C1 segment of cervical spinal cord (tissue), 14 donors: ENCODE measurements at places on chromosomes 16 and 17.

- DNase-seq: no peak
These were observed 89.2 kb upstream of the CDC42EP4 start for GRCh38 chr17:73400915-73401545.

- DNase-seq: no peak
These were observed 9.7 kb downstream of the ENPP7 start for GRCh38 chr17:79740413-79740812.

GRCh38 chr16:1929578-1930337 is 11.5 kb upstream of the HS3ST6 start:
- peak; percentile 70 for DNase-seq

- no peak for DNase-seq
These were observed 13.9 kb upstream of the CSNK2A2 start for GRCh38 chr16:58211846-58212245.

DNA sequence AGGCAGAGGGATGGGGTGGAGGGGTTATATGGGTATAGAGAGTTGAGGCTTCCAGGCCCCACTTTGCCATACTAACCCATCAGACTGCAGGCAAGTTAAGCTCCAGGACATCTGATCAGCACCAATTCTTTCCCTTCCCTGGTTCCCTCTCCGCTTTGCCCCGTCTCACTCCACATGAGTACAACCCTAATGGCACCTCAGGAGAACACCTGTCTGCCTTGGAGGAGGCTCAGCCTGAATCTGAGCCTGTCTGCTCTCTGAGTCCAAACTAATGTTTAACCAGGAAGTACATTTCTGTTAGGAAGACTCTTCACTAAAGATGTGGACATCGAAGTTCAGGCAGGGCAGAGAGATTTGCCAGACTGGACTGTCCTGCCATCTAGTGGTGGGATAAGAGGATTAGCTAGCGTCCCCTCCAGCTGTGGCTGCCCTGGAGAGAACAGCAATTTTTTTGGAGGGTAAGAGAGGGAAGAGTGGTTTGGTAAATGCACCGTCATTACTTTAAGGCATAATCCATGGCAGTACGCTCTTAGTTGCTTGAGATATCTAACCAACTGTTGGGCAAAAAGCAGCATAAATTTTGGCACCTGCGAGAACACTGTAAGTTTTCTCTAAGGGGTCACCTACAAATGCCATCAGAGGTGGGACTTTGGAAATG is 29.2 kb upstream of the LRRC75A start:
- peak; percentile 25 for DNase-seq

GRCh38 chr16:47829850-47830600 is 325.8 kb downstream of the ABCC12 start:
- DNase-seq: no peak
